ENCODE measurements at places on chromosomes 6 and 20.

DNA sequence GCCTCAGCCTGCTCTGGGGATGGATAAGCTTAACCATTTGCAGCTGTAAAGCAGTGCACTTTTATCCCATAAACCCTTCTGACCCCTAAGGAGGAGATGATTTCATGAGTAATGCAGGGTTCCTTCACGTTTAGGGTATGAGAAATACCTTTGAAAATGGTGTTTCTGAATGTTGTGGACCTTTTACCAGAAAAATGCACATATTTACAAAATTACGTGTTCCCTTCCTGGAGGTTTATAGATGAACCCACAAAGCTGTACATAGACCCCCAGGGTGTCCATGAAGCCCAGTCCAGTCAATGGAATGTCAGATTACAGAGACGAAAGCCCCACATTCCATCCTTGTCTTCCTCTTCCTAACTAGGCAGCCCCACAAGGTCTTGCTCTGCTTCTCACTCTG lies 78.6 kb upstream of the INSM1 start:
- no peak for DNase-seq

GRCh38 chr6:116074732-116075390 lies 14.2 kb upstream of the FRK start:
- no peak for DNase-seq

GRCh38 chr6:49519660-49520059 lies 19.9 kb downstream of the GLYATL3 start:
- no peak for DNase-seq

DNA sequence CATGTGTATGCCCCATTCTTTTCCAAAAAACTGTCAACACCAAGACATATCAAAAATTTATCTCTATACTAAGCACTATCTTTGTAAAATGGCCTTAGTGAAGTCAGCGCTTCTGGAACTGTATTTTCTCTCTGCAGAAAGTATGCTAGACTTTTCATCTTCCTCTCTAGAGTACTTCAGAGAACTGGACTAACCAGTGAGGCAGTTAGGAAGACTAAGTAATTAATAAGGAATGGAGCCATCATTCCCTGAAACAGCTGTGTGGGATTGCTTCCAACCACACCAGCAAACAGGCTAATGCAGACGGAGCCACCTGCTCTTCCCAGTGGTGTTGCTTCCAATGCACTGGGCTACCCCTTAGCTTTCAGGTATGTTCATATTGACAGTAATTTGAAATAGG lies 169.1 kb upstream of the FUT9 start:
- DNase-seq: no peak

DNA sequence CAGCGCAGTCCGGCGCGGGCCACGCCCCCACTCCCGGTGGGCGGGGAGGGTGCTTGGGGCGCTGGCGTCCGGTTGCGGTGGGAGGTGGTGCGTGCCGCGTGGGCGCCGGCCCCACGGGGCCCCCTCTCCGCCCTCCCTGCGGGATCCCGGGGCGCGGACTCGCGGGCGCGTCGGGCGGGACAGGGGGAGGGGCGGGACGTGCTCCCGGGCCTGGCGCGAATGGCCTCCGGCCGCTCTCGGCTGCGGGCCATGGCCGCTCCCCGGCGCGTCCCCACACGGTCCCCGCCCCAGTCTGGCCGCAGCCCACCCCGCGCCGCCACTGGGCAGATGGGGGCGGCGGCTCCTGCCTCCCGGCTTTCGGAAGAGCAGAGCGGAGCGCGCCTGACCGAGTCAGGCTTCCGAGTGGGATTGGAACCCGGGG lies 771 bp upstream of the PPP1R3G start:
- DNase-seq: no peak

- no peak for DNase-seq
These were observed 247.7 kb upstream of the RNF24 start for GRCh38 chr20:4263036-4263435.

DNA sequence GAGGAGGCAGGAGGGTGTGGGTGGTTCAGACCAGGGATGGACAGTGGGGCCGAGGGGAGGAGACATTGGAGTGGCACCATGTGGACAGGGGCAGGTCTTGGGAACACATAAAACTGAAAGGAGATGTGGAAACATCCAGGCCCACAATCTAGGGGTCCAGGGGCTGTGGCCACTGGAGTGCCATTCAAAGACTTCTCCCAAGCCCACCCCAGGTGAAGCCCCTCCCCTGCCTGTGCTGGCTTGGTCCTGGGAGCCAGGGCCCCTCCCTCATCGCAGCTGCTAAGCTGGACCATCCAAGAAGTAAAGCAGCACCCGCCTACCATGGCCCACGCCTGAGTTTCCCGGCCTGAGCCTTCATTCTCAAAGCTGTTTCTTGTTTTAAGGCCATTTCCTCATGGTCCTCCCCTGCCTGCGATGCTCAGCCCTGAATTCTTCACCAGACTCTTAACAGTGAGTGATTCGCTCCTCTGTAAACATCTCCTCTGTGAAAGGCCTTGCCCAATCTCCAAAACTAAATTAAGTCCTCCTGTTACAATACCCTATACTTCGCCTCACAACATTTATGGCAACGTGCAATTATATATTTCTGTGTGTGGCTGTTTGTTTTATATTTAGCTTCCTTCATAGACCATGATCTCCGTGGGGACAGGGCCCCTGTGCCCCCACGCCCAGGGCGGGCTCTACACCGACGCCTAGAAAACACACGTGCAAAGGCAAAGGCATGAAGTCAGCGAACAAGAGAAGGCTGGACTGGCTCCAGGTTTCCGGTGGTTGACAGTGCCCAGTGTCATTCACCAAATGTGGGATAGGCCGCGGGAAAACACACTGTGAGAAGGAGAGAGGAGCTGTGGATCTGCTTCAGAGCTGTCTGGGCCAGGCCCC lies 267.8 kb downstream of the ERMARD start:
- no peak for DNase-seq

- no peak for DNase-seq
These were observed 11.3 kb downstream of the NT5E start for GRCh38 chr6:85460921-85461797.

DNA sequence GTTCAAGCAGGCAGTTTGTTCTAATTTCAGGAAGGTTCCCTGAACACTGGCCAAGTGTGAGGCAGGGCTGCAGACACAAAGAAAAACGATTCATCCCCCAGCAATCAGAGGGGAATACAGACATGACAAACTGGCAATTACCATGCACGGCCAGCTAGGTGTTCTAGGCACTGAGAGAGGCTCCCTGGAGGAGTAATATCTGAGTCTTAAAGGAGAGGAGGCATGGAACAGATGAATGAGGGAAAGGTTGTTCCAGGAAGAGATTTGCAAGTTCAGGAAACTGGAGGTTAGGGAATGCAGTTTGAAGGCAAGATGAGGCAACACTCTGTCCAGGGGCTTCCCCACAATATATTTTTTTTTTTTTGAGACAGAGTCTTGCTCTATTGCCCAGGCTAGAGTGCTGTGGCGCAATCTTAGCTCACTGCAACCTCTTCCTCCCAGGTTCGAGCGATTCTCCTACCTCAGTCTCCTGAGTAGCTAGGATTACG lies 11.1 kb downstream of the RRAGD start:
- no peak for DNase-seq

- DNase-seq: no peak
These were observed 94.4 kb upstream of the PRDM1 start for GRCh38 chr6:105991561-105992314.
